Progenitor cell of endocrine pancreas (in vitro differentiated cells): ENCODE measurements at places on chromosomes 13 and 19. TPM values are rescaled to one million over a fixed set of nuclear protein-coding genes. Genes with fewer than 3 reads are reported as not detected.

- no peak for DNase-seq
Measured at GRCh38 chr13:57270493-57270892, 103.5 kb downstream of the PRR20E start.

DNA sequence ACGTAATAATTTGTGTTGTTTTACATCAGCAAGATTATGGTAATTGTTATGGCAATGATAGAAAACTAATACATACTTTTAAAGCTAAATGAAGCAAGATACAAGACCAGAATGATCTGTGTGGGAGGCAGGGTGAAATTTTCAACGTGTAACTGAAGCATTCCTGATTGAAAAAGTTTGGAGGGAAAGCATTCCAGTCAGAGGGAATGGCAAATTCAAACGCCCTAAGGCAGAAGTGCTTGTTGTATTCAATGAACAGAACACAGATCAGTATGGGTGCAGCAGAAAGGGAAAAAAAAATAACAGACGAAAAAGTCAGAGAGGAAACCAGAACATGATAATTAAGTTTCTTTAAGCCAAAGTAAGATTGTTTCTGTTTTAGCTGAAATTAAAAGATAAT is 928.5 kb upstream of the SLITRK1 start:
- DNase-seq: no peak

- no peak for DNase-seq
Measured at GRCh38 chr13:50494138-50494537, 349.4 kb downstream of the DLEU7 start.

GRCh38 chr13:92806215-92806614 is 420.4 kb upstream of the GPC6 start:
- no peak for DNase-seq

DNA sequence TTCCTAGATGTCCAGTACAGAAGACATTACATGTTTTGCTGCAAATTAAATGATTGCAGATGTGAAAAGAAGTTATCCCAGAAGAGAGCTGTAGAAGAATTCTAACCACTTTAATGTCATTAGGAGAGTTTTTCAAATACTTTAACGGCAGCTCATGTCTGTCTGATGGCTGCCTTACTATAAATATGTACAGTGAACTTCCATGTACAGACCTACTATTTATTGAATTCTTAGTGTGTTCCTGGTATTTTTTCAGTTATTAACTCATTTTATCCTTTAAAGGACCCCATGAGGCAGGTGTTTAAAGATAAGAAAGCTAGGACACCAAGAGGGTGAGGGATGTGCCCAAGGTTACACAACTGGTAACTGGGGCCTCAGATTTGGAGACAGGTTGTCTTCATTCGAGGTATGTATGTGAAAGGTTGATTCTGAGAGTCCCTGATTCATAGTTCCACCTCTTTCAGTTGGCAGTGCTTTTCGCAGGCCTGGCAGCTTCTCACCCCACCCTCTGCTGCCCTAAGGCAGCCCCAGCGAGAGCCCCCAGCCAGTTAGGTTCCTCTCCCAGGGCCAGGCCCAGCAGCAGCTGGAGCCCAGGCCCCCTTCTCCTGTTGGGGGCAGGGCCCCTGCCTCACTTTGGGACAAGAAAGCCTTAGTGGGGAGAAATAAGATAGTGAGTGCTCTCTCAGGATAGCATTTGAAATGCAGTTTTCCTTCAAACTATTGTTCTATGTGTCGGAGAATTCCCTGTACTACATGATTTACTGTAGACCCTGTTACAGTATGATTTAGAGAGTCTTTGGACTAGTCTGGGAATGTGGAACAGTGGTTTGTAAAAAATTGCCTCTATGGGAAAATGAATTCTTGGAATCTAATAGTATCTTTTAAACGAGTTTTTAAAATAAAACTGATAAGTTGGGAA is 67.7 kb upstream of the TEX29 start:
- no peak for DNase-seq

DNA sequence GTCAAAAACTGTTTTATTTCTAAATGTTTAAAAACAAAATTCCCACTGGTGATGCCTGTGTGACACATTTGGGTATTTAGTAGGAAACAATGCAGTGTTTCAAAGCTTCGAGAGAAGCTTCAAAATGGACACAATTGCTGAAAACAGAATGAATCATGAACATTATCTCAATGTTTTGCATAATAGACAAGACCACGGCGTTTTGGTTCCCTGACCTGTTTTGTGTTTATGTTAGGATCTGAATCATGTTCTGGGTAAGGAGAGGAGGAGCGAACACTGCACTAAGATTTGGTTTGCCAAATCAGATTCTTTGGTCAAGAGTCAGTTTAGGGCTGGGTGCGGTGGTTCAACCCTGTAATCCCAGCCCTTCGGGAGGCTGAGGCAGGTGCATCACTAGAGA is 42.2 kb downstream of the IFT88 start:
- DNase-seq: no peak

DNA sequence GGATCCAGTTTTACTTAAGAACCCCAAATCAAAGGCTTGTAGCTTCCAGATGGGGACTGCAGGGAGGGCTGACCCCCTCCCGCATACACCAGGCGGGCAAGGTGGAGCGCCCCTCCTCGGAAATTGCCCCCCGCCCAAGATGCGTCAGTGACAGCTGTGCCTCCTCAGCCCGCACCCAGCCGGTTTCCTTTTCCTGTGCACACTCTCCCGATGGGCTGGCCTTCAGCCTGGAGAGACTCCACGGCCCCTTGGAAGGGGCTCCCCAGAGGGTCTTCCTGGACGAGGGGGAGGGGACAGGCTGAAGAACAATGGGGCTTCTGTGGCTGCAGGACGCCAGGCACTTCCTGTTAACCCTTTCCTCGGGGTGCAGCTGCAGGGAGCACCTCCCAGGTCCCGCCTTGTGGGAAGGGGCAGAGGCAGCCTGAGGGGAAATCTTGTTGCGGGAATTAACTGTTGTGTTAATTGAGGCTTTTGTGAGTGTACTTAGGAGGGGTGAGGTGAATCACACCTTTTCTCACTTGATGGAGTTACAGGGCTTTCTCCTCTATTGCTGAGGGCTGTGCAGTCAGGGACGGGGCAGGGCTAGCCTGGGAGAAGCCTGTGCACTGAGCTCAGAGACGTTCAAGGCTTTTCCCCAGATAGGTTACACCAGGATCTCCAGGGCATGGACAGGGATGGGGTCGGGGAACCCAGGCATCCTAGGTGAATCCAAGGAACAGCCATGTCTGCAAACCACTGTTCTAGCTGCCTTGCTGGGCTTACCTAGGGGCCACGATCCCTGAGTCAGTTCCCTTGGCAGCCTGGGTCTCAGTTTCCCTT is 14.3 kb downstream of the IER2 start:
- DNase-seq: peak; percentile 70

GRCh38 chr19:11090997-11091702 is 1.9 kb downstream of the LDLR start:
- no peak for DNase-seq

- DNase-seq: no peak
Measured at GRCh38 chr13:28376604-28377003, 118.3 kb downstream of the FLT1 start.

DNA sequence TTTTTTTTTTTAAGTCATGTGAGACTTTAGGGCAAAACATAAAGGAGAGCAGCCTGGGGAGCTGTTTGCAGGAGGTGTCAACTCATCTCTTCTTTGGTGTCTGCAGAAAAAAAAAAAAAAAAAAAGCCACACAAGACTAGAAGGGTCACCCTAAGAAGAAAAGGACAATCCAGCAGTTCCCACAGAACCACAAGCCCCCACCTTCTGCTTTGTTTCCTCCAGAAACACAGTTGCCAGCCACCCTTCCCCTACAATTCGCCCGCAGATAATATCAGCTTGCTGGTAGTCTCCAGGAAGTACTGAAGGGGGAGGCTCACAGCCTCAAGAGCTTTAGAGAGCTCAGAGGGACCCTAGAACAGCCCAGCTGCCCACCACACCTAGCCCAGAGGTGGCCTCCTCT is 22.3 kb upstream of the ZBTB7A start:
- DNase-seq: no peak

- DNase-seq: no peak
Measured at GRCh38 chr19:38701455-38702063, 42.7 kb downstream of the CAPN12 start.

GRCh38 chr13:22114630-22115311 is 443.9 kb downstream of the FGF9 start:
- no peak for DNase-seq

GRCh38 chr13:66048888-66049287 is 1181.2 kb downstream of the PCDH9 start:
- no peak for DNase-seq

DNA sequence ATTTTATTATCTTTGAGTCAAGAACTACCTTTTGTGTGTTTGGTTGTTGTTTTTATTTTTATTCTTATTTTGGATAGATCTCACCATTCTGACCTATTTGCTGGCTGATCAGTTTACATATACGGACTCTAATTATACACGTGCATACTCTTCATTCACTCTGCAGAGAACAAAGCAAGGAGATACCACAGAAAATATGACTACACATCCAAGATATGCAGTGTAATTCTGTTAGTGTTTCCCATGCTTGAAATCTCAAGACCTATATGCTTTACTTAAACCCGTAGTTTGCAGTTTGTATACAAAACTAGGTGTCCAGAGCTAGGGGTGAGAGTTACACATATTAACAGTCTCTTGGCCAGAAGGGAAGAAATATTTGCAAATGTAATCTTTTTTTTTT is 205.5 kb downstream of the DCLK1 start:
- DNase-seq: no peak

GRCh38 chr19:19538785-19539166 is 711 bp downstream of the CILP2 start:
- DNase-seq: no peak

- no peak for DNase-seq
Measured at GRCh38 chr13:46992383-46992952, 95.6 kb upstream of the HTR2A start.

GRCh38 chr19:17479325-17479791 is 9.0 kb downstream of the SLC27A1 start:
- no peak for DNase-seq

- no peak for DNase-seq
Measured at GRCh38 chr13:39935155-39935554, 279.7 kb downstream of the COG6 start.

- no peak for DNase-seq
Measured at GRCh38 chr13:109233293-109233692, 553.1 kb downstream of the IRS2 start.

GRCh38 chr19:34066007-34066643 is 106.2 kb upstream of the LSM14A start:
- no peak for DNase-seq

GRCh38 chr19:28289295-28290063 is 923.5 kb downstream of the UQCRFS1 start:
- no peak for DNase-seq

Gene C19orf73
- total RNA-seq: 1.3 and 1.5 TPM in 2 replicates

Gene ELAVL3
- 0.87 and 1.4 TPM in 2 replicates for total RNA-seq

Gene SNAPC2
- 9.9 and 10.8 TPM in 2 replicates for total RNA-seq

Gene KIR2DL1
- total RNA-seq: not detected in 2 replicates

Gene CEACAM8
- total RNA-seq: not detected in 2 replicates

Gene NKPD1
- 0.34 and 0.53 TPM in 2 replicates for total RNA-seq

Gene SH2D3A
- 19.8 and 20.0 TPM in 2 replicates for total RNA-seq

Gene VAV1
- total RNA-seq: not detected in 2 replicates

Gene GPC6
- total RNA-seq: 48.4 and 50.3 TPM in 2 replicates

Gene FREM2
- total RNA-seq: 75.3 and 92.8 TPM in 2 replicates
